ENCODE measurements at places on chromosomes 12 and 14.

DNA sequence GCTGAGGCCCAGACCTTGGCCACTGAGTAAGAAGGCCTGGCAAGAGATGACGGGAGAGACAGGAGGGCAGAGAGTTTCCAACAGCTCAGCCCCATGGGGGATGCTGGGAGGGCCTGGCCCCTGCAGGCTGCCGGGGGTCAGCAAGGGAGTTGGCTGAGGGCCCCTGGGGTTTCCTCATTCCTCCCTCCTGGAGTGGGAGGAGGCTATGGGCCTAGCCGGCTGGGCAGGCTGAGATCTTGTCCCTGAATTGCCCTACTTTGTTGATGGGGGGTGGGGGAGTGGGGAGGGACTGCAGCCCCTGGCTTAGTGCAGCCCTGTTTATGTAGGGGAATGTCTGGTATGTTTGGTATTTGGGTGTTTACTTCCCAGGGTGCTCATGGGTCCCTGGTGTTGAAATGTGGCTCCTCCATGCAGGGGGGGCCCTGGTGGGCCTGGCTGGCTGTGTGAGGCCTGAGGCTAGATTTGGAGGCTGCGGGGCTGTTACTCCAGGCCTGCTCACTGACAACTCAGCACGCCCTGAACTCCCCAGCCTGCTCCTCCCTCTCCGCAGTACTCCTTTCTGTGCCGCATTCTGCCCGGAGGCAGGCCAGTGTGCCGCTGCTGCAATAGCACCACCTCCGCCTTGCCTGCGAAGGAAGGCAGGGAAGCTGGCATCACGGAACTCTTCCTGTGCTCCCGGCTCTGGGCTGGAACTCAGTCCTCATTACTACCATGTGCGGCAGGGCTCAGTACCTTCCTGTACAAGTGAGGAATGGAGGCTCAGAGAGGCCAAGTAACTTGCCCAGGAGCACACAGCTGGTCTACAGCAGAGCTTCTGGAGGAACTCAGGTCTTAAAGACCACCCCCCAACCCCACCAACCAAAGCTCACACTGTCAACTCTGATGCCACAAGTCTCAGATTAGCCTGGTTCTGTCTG, 25.3 kb downstream of the JDP2 start:
- DNase-seq = no peak

DNA sequence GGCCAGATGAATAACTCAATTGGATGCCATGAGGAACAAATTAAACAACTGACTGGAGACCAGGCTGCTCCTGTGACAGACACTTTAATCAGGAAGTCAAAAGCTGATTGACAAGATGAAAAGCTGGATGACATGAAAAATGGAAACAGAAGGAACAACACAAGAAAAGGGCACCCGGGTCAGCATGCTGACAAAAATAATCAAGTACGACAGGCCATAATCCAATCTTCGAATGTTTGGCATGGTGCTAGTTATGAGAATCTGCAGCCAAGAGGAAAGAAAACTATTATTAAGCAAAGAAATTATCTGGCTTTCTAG, 544.7 kb downstream of the ETNK1 start:
- DNase-seq = no peak

DNA sequence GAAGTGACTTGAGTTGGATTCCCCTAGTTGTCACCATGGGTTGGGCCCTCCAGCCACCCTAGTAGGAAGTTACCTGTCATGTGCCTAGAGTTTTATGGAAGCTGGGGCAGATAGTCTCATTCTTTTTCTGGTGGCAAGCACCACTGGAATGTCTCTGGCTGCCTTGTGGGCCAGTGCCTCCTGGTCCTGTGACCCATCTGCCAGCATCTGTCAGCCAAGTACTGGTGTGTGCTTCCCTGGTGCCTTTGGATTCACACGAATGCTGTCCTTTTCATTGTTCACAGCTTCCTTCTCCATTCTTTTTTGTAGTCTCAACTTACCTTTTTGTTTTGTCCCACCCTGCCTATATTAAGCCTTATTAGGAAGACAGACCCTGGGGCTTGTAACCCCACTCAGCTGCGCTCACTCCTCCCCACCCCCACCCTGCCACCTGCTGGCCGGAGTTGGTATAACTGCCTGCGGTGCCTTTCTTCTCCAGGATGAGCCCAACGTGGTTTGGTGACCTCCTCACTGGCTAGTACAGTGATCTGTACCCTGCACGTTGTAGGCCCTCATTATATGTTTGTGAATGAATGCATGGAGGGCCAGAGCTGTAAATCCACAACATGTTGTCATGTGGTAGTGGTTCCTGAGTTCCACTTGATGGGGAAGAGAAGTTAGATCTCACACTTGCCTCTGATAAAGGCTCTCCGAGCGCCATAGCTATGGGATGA, 125.7 kb downstream of the TSPAN9 start:
- DNase-seq = peak; percentile 42

DNA sequence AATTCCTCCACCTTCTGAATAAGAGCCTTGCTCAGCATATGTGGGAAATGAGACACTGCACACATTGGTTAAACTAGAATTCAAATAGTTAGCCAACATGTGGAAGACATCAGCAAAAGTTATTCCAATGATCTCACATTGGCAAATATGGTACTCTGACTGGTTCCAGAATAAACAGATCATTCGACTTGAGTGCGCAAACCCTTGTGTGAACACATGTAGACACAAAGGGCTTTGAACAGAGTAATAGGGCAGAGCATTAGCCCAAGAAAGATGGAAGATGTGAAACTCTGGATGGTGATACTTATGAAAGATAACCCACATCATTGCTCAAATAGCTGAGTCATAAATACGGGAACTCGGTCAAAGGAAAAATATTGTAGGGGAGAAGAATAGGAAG, 1133.4 kb upstream of the SEL1L start:
- DNase-seq = no peak

DNA sequence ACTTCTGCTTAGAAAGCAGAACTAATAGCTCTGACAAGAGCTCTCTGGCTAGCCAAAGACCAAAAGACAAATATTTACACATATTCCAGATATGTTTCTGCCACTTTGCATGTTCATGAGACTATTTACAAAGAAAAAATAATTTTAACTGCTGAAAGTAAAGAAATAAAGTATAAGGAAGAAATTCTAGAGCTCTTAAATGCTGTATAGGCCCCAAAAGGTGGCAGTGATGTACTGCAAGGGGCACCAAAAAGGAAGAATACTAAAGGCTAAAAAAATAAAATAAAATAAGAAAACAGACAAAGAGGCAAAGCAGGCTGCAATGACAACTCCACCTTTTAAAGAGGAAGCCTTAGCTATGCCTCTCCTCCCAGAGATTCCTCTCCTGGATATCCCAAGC, 23.0 kb downstream of the KLRK1 start:
- no peak for DNase-seq

GRCh38 chr14:56490379-56490778, 89.2 kb upstream of the TMEM260 start:
- DNase-seq = no peak

DNA sequence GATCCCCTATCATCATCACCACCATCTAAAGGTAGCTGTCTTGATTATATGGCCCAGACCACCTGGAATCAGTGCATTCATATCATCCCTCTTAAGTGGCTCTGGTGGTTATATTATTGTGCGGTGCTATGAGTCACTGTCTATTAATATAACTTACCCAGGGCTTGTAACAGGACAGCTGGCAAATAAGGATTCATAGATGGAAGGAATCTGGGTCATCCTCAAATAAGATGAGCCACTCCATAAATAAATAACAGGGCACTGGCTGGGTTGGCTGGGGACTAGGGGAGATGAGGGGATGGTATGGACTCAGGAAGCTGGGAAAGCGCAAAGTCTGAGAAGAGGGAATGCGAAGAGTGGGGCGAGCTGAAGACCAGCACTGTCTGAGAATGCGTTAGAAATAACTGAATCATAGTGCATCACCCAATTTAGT, 216.1 kb downstream of the NUAK1 start:
- no peak for DNase-seq

GRCh38 chr12:131441638-131442336, 269.1 kb upstream of the SFSWAP start:
- DNase-seq = no peak

DNA sequence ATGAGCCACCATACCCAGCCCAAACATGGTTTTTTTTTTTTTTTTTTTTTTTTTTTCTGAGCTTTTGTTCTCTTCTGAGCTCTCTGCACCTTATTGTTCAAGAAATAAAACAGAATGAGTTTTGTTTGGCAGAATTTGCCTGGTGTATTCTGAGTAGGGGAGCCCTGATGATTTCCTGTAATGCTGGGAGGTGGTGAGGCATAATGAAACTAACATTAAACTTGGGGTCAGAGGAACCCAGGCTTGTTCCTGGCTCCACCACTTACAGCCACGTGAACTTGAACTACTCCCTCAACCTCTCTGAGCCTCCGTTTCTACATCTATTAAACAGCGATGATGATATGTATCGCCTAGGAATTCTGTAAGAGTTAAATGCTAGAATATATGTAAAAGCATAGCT, 276.3 kb upstream of the CRY1 start:
- no peak for DNase-seq

GRCh38 chr12:120618954-120619615, 21.3 kb upstream of the CABP1 start:
- no peak for DNase-seq

DNA sequence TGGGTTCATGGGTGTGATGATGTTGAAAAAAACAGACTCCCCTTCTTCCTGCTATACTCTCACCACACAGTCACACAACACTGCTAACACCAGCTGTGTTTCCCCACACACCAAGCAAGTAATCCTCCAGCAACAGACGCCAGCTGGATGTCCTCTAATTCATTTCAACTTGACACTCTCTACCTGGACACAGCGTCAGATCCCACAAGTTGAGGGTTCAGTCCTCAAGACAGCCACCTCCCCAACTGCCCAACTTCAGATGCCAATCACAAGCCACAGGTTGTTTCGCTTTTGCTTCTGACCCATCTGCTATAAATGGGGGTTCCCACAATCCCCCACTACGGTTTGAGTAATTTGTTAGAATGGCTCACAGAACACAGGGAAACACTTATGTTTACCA, 49.3 kb downstream of the TMEM30B start:
- DNase-seq = no peak

- DNase-seq = no peak
Observed at GRCh38 chr14:54083549-54084239, 127.1 kb upstream of the BMP4 start.

DNA sequence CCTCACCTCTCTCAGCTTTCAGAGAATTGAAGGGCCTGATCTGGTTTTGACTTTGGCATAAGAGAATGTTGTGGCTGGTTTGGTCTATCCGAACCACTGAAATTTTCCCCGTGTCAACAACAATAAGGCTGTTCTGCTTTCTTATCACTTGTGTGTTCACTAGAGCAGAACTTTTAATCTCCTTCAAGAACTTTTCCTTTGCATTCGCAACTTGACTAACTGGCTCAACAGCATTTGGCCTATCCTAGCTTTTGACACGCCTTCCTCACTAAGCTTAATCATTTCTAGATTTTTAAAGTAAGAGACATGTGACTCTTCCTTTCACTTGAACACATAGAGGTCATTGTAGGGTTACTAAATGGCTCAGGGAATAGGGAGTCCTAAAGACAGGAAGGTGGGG, 25.9 kb upstream of the EDDM3A start:
- DNase-seq = no peak

- no peak for DNase-seq
Observed at GRCh38 chr12:28083840-28084678, 106.2 kb upstream of the CCDC91 start.

GRCh38 chr12:16359512-16360491, 12.4 kb downstream of the MGST1 start:
- no peak for DNase-seq

- DNase-seq = no peak
Observed at GRCh38 chr12:68154779-68155178, 4.8 kb downstream of the IFNG start.

- no peak for DNase-seq
Observed at GRCh38 chr12:75482646-75483045, 2.1 kb downstream of the GLIPR1 start.

DNA sequence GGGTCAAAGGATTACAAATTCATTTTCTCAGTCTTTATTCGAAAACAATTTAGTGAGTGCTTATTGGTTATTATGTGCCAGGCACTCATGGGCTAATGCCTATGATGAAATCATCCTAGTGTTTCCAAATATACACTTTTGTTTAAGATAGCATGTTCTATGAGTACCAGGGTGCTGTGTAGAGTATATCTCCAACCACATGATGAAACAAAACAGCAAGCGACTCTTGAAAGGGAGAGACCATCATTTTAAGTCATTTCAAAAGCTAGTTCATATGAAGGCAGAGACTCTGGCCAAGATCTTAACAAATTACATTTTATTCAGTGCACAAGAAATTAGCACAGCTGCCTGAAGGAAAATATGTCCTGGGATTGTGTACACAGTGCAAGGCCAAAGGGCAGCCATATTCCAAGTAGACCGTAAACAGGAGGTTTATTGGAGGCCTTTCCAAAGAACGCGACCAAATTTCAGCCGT, 204.2 kb downstream of the EFCAB11 start:
- no peak for DNase-seq

DNA sequence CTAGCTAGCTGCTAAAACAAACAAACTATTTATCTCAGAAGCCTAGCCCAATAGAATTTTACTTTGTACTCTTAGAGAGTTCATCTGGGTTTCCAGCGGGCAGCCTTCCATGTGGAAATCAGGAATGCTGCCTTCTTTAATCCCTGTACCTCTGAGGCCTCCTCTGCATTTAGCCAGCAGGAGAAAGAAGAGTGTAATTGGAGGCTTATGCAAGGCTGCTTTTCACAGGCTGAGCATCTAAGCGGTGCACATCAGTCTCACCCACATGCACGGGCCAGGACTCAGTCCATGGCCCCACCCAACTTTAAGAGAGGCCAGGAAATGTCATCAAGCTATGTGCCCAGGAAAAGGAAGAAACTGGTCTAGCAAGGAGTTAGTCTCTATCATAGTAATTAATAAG, 14.0 kb upstream of the PTGDR start:
- no peak for DNase-seq

GRCh38 chr14:104297313-104297704, 158.9 kb downstream of the KIF26A start:
- no peak for DNase-seq

DNA sequence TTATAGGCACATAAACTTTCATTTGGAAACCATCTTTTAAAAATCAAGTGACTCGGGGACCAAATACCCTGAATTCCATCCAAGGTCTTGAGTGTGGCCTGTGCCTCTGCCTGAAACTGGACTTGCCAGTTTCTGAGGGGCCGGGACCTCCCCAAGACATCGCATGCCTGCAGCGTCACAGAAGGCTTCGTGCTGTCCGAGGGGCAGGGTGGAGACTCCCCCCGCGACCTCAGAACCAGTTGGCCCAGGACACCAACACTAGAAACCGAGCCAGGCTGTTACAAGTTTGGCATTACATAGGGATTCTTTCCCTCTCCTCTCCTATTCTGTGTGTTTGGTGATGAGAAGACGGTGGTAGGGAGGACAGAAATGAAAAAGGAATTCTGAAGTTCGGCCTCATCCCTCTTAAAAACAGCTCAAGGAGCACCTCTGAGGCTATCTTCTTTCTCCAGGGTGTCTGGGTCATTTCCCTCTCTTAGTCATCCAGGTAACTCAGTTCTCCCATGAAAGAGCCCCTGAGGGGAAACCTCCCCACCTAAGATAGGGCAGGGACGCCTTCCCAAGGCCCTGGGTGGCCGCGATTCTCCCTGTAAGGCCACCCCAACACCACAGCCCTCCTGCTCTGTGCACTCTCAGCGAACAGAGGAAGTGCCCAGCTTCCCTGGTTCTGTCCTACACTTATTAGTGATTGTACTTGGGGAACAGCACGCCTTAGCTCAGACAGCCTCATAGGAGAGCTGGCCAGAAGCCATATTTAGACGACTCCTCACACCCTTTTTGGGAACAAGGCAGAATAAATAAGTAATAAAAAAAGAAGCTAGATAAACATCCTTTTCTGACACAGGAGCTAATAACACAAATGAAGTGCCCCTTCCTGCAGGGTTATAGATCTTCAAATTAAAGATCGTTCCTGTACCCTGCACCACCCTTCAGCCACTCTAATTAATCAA, 93.8 kb downstream of the BCL11B start:
- DNase-seq = no peak
